ENCODE measurements at places on chromosomes 6 and 20. TPM values are rescaled to one million over a fixed set of nuclear protein-coding genes. Genes with fewer than 3 reads are reported as not detected.

GRCh38 chr6:105966481-105966880, 119.7 kb upstream of the PRDM1 start:
- no peak for DNase-seq

- DNase-seq, result no peak
Measured at GRCh38 chr6:105135056-105135455, 44.8 kb downstream of the POPDC3 start.

PTCRA gene
- total RNA-seq, result not detected

PTCHD4 gene
- total RNA-seq, result 0.07 TPM

GRCh38 chr6:63883597-63883996, 248.0 kb downstream of the PHF3 start:
- DNase-seq, result no peak

GRCh38 chr6:11785774-11786579, 7.4 kb upstream of the ADTRP start:
- no peak for DNase-seq

DNA sequence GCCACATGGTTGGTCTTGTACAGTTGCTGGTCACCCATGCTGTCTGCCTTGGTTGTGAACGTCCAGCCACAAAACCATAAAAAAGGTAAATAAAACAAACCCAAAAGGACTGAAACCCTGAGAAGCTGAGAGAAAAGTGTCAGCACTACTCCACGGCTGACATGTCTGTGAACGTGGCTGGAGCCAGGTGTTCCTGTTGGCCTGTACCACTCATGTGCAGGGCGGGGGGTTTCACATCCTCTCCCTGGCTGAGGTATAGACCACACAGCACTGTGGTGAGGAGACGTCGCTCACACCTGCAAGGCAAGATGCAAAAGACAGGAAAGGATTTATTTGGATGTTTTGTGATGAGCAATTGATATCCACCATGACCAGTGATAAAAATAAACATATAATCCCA, 51.9 kb upstream of the MRPS10 start:
- no peak for DNase-seq

GRCh38 chr20:48025661-48026060, 240.4 kb upstream of the SULF2 start:
- no peak for DNase-seq

SGK1 gene
- total RNA-seq, result 175 TPM

KIAA1755 gene
- 0.06 TPM for total RNA-seq

- no peak for DNase-seq
Measured at GRCh38 chr6:49662231-49662891, 25.7 kb upstream of the RHAG start.

CYP21A2 gene
- total RNA-seq, result not detected

- DNase-seq, result no peak
Measured at GRCh38 chr6:134394905-134395304, 77.0 kb upstream of the SGK1 start.

GRCh38 chr6:151620179-151620578, 126.4 kb downstream of the CCDC170 start:
- DNase-seq, result no peak

DNA sequence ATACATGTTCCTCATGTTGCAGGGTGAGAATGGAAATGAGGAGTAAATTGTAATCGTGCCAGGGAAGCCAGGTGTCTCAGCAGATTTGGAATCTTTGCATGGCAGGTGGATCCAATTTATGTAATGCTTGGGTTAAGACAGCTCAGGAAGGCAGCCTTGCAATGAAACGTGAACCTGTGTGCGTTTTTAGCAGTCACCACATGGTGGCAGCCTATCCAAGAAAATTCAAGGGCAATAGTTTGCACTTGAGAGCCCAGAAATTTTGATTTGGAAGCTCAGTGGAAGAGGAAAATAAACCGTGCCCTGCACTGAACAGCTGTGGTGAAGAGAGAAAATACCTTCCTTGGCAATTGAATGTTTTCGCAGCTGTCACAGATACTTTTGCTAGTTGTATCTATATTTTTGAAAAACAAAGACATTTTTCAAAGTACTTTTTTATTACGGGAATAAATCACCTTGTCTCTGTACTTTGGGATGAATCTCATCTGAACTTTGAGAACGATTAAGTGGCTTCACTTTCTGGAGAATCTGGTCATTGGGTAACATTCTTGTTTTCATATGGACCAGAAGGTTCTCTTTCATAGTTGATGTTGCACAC, 26.5 kb downstream of the MTHFD1L start:
- DNase-seq, result no peak

GRCh38 chr20:3090565-3090964, 6.0 kb upstream of the AVP start:
- no peak for DNase-seq

SAMD10 gene
- 9.5 TPM for total RNA-seq

DNA sequence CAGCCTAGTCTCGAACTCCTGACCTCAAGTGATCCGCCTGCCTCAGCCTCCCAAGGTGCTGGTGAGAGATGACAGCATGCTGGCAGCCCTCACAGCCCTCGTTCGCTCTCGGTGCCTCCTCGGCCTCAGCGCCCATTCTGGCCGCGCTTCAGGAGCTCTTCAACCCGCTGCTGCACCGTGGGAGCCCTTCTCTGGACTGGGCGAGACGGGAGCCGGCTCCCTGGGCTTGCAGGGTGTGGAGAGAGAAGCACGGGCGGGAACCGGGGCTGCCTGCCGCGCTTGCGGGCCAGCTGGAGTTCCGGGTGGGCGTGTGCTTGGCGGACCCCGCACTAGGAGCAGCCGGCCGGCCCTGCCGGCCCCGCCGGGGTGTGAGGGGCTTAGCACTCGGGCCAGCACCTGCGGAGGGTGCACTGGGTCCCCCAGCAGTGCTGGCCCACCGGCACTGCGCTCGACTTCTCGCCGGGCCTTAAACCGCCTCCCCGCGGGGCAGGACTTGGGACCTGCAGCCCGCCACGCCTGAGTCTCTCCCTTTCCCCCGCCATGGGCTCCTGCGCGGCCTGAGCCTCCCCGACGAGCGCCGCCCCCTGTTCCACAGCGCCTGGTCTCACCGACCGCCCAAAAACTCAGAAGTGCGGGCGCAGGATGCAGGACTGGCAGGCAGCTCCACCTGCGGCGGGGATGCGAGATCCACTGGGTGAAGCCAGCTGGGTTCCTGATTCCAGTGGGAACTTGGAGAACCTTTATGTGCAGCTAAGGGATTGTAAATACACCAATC, 31.5 kb upstream of the RANBP9 start:
- no peak for DNase-seq

DNA sequence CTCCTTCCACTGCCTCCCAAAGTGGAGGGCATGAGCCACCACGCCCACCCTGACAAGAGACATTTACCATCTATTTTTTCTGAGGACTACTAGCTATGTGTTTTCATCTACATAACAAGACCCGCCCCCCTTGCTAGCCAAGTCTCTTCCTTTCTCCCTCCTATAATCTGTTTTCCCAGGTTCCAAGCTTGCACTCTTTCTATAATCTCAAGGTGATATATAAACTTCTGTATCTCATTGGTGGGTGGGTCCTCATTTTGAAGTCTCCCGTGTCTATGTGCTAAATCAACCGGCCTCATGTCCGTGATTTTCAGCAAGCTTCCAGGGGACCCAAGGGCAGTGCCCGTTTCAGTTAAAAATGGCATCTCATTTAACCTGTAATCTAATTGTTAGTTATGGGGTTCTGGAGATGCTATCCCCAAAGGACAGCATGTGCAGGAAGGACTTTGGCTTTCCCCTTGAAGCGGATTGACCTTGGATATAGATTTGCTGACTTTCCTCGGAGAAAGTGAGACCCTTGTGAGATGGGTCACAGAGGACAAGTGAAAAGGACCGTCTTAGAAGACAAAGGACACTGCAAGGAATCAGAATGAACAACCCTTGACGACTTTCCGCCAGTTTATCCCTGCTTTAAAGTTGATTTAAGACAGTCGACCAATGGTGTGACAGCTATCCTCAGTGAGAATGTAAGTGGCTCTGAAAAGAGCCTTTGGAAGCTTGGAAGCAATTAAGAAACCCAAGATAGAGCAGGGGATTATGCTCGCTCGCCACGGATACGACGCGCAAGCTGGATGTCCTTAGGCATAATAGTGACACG, 22.4 kb downstream of the OR2B2 start:
- DNase-seq, result no peak

GTSF1L gene
- total RNA-seq, result not detected

HLA-DQA2 gene
- total RNA-seq, result not detected

- DNase-seq, result peak; percentile 64
Measured at GRCh38 chr6:154615483-154616025, 105.1 kb upstream of the CNKSR3 start.

CLPSL2 gene
- not detected for total RNA-seq

SLC13A3 gene
- 1.6 TPM for total RNA-seq

- DNase-seq, result no peak
Measured at GRCh38 chr6:145723646-145724045, 11.7 kb downstream of the EPM2A start.

GPR63 gene
- total RNA-seq, result 0.98 TPM

- no peak for DNase-seq
Measured at GRCh38 chr6:108895571-108895970, 47.3 kb downstream of the ARMC2 start.

DNA sequence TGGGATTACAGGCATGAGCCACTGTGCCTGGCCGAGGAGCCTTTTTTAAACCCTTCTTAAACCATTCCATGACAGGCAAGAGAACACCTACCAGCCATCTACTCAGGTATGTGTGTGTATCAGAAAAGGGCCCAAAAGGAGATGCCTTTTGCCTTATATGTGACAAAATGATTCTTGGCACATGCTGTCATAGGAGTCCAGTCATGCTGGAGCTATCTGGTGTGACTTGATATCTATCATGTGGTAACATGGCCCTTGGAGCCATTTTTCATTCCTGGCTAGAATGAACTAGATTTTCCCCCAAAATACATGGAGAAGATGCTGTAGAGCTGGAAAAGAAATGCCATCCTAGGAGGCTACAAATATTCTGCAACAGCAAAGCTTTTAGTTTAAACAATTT, 129.1 kb downstream of the DST start:
- no peak for DNase-seq

CCND3 gene
- 54.2 TPM for total RNA-seq

DNA sequence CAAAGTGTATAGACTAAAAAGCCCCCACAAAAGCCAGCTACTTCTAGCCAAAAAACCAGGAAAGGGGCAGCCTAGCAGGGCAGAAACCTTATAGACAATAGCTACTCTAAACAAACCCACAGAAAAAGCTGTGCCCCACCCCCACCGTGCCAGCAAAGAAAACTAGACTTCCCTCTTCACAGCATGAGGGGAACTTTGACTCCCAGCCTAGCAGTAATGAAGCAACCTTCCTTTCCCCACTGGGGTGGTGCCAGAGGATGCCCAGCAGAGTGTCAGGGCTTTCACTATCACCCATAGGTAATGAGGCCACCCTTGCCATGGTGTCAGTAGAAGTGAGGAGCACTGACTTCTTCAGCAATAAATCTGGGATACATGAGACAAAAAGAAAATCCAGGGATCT, 99.0 kb upstream of the LGSN start:
- no peak for DNase-seq

- no peak for DNase-seq
Measured at GRCh38 chr6:168128631-168129291, 49.7 kb upstream of the FRMD1 start.

- no peak for DNase-seq
Measured at GRCh38 chr6:100613656-100614055, 148.9 kb upstream of the SIM1 start.

GRCh38 chr20:63189846-63190559, 25.9 kb downstream of the YTHDF1 start:
- no peak for DNase-seq

ARMH2 gene
- total RNA-seq, result not detected

GRCh38 chr20:13249118-13249797, 28.2 kb downstream of the ISM1 start:
- no peak for DNase-seq

DNA sequence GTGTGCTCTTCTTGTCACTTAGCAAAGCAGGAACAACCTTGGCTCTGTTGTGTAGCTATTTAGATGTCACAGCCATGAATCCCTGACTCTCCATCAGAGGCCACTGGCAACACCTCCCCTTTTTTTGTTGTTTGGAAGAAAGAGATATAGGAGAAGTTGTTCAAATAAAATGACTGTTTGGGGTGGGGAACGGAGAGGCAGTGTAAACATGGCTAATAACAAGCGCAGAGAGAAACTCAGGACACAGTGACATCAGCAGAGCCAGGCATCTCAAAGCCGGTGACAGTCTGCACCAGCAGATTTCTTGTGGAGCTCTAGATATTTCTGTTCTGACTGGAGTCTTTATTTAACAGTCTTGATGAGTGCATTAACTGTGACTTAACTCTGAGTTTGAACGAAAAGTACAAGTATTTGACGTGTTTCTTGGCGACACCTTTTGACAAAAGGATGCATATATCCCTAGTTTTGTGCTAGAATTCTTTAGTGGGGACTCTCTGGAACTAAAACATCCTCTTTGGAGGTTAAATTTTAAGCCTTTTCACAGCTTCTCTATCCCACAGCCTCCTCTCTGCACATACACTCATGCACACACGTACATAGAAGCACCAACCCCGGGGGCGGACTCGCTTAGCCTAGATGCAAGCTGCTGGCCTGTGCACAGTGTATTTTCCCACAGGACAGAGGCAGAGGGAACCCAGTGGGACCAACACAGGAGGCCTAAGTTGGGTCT, 53.8 kb downstream of the ADAT2 start:
- DNase-seq, result no peak

DNA sequence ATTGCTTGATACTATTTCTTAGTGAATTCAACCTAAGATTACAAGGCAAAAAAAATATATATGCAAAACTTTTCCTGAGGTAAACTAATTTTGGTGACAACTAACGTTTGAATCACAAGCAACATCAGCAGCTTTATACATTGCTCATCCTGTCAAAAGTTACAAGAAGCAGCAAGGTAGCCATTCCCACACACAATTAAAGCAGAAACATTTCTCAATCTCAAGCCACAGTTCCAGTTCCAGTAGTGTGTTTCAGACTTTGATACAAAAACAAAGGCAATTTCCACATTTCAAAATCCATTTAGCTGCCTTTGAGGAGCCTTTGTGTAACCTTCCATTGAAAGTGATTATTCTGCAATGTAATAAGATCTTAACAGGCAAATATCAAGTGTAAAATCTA, 191.0 kb downstream of the WDR27 start:
- DNase-seq, result no peak

DNA sequence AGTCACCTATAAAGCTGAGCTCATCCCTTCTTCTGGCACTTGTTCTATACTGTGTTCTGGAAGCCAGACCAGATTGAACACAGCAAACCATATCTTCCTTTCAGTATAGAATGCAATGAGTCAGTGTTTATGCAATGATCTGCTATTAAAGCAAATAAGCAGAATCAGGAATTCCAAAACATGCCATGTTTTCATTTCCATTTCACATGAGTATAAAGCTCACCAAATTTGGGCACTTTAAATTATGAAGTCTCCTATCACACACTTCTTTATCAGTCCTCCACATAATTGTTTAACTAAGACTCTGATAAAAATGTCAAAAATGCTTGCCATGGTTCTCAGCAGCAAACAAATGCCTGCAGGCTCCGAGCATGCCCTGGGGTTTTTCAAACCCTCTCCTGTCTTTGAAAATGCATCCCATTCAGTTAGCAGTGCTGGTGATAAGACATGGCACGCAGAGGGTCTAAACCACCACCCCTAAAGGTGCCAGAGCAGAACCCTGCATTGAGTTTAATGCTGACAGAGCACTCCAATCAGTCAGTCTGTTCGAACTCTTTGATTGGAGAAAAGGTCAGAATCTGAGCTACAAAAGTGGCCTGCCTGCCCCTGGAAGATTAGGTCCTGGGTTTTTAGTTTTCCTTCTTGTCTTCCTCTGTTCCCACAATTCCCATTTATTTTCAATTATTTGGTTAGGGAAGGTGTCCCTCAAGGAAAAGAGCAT, 234.1 kb downstream of the GMPR start:
- DNase-seq, result no peak

ITPR3 gene
- 74.4 TPM for total RNA-seq

GRCh38 chr6:106490974-106491373, 130.5 kb downstream of the CRYBG1 start:
- no peak for DNase-seq
